ENCODE measurements at places on chromosomes 1 and 21.

DNA sequence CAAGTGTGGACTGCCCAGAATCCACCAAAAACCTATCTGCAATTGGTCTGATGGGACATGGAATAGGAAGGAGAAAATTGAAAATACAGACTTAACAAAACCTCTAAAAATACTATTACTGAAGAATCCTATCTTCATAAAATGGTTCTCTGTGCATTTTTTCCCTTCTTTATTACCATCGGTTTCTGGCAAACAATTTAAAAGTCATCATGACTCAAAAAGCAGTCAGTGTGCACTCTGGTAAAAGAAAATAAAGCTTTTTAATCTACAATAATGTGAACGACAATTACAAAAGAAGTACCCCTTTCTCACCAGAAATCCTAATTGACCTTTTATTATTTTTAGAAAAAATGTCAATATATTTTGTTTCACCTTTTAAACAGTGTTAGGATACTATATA is 186.3 kb downstream of the TPR start:
- no peak for DNase-seq

DNA sequence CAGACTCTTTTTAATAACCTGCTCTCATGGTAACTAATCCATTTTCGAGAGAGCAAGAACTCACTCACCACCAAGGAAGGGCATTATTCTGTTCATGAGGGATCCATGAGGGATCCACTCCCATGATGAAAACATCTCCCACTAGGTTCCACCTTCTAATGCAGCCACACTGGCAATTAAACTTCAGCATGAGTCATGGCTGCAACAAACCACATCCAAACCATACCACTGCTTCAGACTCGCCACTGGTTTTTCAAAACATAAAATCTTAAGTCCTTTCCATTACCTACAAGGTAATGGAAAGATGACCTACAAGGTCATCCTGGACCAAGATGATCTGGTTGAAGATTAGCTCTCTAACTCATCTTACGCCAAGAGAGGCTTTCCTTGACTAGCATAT is 405.1 kb downstream of the VAV3 start:
- peak; percentile 56 for DNase-seq

DNA sequence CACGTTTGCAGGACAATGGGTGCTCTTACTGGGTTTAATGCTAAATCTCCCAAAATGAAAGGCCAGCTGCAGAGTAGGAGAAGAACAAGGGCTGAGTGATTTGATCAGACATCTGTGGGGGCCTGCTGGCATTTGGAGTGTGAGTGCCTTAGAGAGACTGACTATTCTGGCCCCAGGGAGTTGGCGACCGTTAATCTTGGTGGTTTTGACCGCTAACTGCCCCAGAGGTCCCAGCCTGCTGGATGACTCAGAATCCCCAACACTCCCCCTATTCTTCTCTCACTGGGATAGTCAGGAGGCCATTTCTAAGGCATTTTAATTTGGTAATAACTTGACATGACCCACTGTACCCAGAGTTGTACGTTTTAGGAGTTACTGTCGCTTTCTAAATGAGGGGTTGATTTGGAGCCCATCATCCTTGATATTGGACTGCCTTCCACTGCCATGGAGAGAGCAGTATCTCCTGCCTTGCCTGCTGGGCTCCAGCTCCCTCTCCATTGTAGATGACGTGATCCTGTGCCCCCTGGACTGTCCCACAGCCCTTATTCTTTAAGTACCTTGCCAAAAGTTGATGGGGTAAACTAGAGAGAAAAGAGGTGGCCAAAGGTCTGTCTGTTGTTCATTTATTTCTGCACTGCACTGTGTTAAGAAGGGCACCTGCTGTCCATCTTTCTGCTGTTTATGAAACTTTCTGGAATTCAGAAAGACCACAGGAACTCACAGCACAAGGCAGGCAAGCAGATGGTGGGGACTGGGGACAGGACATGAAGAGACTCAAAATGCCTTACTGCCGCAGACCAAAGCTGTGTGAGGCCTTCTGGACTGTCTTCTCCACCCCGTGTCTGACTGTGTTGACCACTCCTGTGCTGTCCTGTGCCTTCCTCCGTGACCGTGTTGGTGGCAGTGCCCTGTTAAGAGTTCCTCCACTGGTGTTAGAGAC is 98.2 kb upstream of the ARTN start:
- DNase-seq, result peak; percentile 96

DNA sequence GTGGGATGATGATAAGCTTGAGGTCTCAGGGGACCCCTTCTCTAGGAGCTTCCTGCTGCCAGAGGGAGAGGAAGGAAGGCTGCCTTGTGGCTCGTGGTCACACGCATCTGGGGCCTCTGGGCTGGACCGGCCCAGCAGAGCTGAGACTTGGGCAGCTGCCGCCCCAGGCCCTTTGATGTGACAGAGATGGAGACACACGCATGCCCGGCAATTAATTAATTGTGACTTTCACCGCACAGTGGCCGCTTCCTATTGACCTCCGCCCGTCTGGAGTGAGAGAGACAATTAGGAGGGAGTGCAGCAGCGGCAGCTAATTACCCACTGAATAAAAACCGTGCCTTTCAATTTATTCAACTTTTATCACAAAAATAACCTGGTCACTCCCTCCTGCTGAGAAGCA is 16.6 kb upstream of the C1QA start:
- DNase-seq, result no peak

GRCh38 chr1:55426156-55426555 is 211.0 kb upstream of the USP24 start:
- DNase-seq, result no peak

GRCh38 chr1:179146476-179146875 is 64.6 kb downstream of the TOR3A start:
- no peak for DNase-seq

DNA sequence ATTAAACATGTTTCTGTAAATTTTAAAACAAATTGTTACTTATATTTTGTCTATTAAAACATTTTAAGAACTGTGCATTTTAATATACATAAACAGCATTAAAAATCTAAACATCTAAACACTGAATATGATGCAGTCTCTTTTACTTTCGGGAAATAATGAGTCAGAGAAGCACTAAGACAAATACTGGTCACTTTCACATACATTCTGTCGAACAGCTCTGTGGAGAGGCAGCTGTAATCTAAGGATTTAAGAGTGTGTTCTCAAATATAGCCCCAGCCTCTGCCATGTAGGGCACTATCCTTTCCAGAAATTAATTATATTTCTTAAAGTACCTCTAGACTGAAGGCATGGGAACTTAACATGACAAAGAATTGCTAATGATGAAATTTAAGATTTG is 89.6 kb upstream of the PTGFR start:
- DNase-seq, result no peak

GRCh38 chr1:223708001-223708359 is 4.4 kb upstream of the CAPN2 start:
- no peak for DNase-seq

GRCh38 chr1:20058531-20058930 is 11.5 kb upstream of the PLA2G5 start:
- peak; percentile 55 for DNase-seq

- peak; percentile 29 for DNase-seq
Measured at GRCh38 chr1:94265011-94265422, 27.6 kb upstream of the ARHGAP29 start.

DNA sequence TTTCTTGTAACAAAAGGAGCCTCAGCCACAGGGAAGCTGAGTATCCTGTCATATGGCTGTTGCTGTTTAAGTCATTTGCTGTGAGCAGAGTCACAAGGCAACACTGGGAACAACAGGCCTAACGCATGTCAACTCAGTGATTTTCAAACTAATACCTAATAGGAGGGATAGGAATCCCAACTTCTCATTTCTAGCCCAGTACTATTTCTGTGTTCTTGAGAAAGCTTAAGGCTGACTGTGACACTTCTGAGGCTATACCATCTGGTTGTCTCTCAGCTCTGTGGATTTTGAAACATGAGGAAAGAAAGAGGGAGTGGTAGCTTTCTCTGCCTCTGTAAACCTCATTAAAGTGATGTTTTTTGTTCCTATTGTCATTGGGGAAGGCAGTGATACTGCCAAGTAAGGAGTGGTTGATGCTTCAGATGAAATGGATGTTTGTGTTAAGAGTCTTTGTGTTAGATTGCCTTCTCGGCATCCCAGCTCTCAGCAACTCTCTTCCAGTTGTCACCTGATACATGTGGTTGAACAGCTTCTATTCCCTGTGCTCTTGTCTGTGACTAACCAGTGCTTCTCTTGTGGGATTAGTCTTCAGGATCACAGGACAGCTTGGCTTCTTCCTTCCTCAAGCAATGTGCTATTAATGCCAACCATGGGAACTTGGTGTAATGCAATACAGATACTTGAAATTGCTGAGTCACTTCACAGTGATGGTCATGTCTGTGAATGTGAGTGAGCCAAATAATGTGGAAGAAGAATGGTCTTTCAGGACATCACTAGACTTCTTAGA is 166.8 kb upstream of the IVNS1ABP start:
- DNase-seq, result peak; percentile 83

GRCh38 chr21:44929242-44929798 is 8.6 kb upstream of the ITGB2 start:
- no peak for DNase-seq

DNA sequence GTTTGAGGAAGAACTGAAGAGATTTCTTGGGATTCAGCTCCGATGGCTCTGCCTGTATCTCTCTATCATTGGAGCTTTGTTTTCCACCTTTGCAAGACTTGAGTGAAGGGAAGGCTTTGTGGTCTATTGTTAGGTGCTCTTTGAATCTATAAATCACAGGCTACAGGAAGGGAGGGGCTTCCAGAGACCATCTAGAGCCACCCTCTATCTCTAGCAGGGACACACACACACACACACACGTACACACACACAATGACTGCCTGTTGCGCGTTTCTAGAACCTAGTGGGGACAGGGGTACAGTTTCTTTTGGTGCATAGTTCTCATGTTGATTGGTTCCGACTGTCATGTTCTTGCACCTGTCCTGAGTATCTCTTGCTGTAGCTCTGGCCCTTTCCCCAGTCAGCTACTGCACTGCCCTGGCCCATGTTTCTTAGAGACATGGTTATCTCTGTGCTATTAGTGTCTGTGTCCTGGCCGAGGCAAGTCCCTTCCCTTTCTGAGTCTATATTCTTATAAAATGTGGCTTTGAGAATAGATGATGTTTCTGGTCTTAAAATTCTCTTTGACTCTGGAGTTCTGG is 60.7 kb downstream of the MAN1C1 start:
- no peak for DNase-seq

GRCh38 chr1:197224160-197224559 is 43.9 kb upstream of the CRB1 start:
- peak; percentile 20 for DNase-seq

- no peak for DNase-seq
Measured at GRCh38 chr1:224085421-224086108, 28.3 kb upstream of the FBXO28 start.

DNA sequence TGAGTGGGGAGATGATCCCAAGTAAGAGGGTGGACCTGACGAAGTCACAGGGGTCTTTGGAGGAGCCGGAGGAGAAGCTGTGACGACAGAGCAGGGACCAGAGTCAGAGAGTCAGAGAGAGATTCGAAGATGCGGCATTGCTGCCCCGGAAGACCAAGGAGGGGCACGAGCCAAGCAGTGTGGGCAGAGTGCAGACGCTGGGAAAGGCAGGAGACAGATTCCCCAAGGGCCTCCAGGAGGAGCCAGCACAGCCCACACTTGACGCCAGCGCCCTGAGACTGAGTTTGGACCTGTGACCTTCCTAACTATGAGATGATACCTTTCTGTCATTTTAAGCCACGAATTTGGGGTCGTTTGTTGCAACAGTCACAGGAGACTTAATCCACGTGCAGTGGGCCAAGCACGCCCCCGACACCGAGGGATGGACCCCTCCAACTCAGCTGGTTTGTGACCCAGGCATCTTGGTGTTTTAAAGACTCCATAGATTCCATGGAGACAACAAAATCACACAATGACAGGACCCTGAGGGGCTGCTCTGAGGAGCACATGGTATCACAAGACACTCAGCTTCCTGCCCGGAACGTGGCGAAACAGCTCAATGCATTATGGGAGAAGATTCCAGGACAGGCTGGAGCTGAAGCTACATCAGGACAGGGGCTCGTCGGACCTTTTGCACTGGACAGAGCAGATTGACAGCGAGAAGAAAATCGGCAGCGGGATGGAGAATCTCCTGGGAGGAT is 11.0 kb upstream of the TFF1 start:
- DNase-seq, result no peak

DNA sequence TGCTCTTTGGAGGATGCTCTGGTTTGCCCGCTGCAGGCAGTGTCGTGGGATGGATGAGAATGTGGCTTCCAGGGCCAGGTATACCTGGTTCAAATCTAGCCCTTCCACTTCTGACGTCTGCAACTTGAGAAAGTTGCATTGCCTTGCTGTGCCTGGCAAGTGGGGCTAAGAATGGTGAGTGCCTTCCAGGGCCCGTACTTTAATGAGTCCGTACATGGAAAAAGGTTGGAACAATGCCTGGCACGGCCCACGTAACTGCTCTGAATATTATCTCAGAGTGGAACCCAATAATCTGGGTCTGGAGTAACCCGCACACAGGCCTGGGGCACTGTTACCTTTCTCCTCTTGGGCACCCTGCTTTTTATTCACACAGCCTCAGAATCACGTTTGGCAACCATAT is 146.7 kb upstream of the EDN2 start:
- peak; percentile 38 for DNase-seq

DNA sequence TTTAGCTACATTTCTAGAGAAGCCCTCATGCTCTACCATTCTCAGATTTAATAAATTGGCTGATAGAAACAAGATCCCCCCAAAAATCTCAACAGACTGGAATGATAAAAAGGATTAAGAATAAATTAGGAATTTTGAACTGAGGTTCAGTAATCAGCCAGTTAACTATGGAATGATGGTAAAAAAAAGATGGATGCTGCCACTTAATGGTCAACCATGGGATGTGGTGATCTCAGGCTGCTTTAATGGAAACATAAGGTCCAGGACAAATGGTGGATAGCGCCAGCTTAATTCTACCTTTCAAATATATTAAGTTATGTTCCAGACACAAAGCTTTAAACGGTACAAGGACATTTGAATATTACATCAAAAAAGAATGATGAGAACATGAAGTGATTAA is 49.9 kb downstream of the CCN1 start:
- DNase-seq, result no peak

GRCh38 chr1:153568367-153569099 is 2.9 kb upstream of the S100A2 start:
- peak; percentile 95 for DNase-seq

DNA sequence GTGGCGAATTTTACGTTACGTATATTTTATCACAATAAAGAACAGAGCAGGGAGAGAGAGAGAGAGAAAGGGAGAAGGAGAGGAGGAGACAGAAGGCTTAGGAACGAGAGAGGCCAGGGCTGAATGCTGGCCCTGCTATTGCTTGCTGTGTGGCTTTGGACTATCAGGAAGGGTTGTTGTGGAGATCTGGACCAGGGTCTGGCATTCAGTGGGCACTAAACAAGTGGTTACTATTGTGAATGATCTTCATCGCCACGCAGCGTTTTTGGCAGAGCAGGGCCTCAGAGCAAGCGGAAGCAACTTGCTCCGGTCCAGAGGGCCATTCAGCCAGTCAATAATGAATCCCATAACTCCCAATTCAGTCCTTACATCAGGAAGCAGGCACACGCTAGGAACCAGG is 26.4 kb downstream of the PIK3C2B start:
- no peak for DNase-seq
